ENCODE measurements at places on chromosomes 4 and X.

- DNase-seq = no peak
Observed at GRCh38 chrX:68912113-68912512, 83.3 kb downstream of the EFNB1 start.

- DNase-seq = no peak
Observed at GRCh38 chrX:3950373-3950772, 236.9 kb upstream of the PRKX start.

- DNase-seq = no peak
Observed at GRCh38 chr4:38297061-38297460, 336.9 kb downstream of the PTTG2 start.

- no peak for DNase-seq
Observed at GRCh38 chrX:52424656-52425055, 55.8 kb downstream of the XAGE2 start.

- no peak for DNase-seq
Observed at GRCh38 chr4:141871086-141871770, 234.8 kb downstream of the IL15 start.

DNA sequence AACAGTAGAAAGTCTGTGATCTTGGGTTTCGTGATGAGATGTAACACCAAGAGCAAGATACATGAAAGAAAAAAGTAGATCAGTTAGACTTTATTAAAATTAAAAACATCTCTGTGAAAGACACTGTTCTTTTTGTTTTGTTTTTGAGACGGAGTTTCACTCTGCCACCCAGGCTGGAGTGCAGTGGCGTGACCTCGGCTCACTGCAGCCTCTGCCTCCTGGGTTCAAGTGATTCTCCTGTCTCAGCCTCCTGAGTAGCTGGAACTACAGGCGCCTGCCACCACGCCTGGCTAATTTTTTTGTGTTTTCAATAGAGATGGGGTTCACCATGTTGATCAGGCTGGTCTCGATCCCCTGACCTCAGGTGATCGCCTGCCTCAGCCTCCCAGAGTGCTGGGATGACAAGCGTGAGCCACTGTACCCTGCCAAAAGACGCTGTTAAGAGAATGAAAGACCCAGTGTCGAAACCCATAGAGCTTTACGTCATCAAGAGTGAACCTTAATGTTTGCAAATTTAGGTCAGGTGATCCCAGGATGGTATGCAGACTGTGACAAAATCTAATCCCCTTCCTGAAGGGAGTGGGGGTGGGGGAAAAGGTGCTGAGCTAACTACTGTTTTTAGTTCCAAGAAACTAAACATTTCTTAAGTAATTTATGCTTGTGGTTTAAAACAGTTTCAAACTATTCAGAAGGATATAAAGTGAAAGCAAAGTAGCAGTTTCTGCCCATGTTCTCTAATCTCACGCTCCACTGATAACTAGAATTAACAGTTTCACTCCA, 8.0 kb downstream of the OFD1 start:
- DNase-seq = peak; percentile 32

GRCh38 chrX:113384628-113385027, 544.0 kb upstream of the AMOT start:
- DNase-seq = no peak

GRCh38 chrX:130378024-130378669, 7.3 kb downstream of the GPR119 start:
- DNase-seq = no peak

DNA sequence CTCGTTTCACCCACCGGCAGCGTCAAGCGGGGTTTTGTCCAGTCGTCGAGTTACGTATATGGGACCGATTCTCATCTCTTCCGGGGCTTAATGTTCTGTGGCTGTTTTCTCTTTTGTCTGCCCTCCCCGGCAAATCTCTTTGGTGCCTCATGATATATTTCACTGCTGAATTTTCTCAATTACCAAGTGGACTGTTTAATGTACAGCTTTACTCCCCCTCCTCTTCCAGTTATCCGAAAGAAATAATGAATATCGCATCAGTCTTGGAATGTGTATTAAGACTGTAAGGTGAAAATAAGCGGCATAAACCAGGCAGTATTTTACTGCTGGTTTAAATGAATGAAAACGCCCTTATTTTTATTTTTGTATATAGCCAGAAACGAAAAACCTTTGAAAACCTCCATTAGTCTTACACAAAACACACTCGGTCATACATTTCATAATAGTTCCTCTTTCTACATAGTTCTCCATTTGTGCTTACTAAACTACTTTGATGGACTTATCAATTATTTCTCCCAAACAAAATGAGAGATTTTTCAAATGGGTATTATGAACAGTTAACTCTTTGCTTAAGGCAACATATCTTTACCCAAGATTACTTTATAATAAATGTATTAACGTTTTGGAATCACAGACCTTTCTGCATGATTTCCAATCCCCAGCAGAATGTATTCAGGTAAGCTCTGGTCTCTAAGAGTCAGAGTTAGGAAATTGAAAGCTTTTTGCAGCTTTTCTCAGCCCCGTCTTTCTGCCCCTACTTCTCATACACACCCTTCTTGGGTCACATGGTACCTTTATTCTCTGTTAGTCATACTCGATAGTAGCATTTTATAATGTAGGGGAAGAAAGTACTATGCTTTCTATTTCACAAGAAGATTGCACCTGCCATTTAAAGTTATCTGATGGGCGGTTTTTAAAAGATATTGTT, 979 bp downstream of the RP2 start:
- peak; percentile 17 for DNase-seq

DNA sequence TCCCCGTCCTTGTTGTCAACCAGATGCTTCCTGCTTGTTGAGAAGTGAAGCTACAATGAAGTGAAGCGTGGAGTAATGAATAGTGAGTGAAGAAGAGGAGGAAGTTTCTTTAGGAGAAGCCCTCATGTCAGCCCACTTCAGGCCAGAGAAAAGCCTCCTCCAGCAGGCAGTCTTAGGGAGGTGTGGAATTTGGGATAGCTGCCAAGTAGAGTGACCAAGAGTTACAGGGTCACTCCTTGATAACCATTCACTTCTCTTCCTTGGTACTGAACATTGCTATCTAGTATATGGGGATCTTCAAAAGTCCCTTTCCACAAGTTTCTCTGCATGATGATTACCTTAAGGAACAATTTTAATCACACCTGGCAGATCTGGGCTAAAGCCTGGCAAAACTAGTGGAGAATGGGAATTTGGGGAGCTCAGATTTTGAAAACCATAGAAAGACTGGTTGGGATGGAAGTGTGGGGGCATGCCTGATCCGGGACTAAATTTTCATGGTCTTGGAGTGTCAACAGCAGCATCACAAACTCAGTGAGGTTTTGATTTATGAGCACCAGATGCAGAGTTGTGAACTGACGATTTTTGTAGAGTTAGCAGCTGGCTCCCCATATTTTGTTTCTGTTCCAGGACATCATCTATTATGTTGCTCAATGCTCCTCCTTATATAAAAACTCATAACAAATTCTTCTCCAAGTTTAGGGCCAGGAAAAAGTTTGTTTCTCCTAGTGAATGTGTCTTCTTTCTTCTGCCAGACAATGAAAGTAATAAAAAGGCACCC, 53.1 kb downstream of the IGSF1 start:
- no peak for DNase-seq

GRCh38 chr4:167779280-167779679, 313.1 kb upstream of the ANXA10 start:
- DNase-seq = no peak

DNA sequence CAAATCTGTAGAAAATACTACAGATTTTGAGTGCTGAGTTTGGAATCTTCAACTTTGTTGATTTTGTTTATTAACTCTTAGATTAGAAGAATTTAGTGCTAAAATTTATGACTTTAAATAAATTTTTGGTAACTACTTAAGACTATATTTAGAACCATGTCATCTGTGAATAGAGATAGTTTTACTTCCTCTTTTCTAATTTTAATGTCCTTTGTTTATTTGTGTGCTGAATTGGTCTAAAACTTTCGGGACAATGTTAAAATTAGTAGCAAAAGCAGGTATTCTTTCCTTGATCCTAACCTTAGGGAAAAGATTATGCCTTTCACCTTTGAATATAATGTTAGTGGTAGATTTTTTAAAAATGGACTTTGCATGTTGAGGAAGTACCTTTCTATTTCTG, 119.7 kb upstream of the CXorf51A start:
- DNase-seq = no peak

GRCh38 chr4:42816880-42817400, 75.6 kb upstream of the GRXCR1 start:
- no peak for DNase-seq

DNA sequence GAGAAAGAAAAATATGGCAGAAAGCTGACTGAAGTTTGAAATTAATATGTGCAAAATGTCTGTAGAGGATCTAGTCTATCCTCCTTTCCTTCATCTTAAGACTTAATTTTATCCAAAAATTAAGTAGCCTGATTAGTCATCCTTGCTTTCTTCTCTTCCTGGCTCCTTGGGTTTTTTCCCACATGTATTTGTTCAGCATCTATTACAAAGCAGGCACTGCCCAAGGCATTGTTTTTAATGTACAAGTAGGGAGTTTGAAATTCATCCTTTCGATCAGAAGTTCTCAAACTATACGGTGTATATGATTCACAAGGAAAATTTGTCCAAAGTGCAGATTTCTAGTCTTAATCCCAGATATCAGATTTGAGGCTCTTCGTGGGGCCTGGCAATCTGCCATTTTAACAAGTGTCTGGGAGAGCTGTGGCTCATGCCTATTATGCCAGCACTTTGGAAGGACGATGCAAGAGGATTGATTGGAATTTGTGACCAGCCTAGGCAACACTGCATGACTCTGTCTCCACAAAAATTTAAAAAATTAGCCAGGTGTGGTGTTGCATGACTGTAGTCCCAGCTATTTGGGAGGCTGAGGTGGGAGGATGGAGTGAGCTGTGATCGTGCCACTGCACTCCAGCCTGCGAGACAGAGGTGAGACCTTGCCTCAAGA, 19.4 kb upstream of the YTHDC1 start:
- DNase-seq = no peak

GRCh38 chr4:2066571-2067445, 7.7 kb downstream of the NAT8L start:
- no peak for DNase-seq

GRCh38 chrX:65883556-65883955, 156.3 kb downstream of the VSIG4 start:
- DNase-seq = no peak

GRCh38 chr4:26861434-26862186, 969 bp downstream of the STIM2 start:
- DNase-seq = peak; percentile 84

DNA sequence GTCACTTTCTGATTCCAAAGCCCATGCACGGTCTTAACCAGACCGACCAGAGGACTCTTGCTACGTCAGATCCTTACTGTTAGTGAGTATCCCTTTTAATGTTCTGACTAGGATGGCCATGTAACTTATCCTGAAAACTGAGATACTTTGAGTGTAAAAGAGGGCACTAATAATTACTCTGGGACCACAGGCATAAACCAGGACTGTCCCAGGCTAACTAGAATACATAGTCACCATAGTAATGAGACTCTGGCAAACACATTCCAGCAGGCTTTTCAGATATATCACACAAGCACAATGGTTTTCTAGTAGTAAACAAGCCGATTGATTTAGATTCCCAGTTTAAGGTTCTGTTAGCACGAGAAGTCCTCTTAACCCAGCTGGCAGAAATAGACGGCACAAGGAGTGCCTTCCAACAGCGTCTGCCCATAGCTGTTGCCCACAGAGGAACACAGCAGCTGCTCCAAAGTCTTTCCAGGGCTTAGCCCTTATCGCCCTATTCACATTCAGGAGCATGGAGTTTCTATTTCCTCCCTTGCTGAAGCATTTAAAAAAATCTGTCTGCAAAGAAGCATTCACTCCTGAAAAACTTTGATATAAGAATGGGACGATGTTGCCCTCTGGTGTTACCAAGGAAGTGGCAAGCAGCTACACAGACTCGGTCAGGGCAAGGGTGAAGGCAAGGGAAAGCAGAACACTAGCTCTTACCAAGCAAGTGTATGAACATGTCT, 92.4 kb downstream of the CXCL13 start:
- DNase-seq = no peak

DNA sequence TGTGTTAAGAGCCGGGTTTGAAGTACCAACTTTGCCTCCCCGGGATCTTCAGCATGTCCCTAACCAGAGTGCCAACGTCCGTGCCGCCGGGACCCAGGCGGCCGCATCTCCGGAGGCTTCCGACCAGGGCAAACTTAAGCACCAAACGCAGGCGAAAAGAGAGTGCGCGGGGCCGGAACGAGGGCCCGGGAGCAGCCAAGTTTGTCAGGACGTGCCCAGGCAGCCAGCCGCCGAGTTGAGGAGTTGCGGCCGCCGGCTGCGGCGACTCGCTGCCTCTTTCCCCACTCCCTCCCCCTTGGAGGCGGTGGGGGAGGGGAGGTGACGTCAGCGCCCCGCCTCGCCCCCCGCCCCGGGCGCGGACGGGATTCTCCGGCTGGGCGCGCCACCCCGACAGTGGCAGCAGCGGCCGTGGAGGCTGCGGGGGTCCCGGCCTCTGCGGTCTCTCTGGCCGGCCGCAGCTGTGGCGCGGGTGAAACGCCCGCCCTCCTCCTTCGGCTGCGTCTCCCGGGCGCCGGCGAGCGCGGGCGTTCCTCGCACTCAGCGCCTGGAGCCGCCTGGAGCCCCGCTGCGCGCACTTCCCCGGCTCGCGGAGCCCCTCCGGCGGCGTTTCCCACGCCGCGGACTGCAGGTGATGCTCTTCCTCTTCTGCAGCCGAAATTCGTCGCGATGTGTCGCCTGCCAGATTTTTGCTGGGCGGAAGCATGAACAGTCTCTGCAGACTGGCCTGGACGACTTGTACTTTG, 2.9 kb upstream of the FAT1 start:
- DNase-seq = no peak

- no peak for DNase-seq
Observed at GRCh38 chr4:170990989-170991589, 822.1 kb upstream of the GALNTL6 start.

DNA sequence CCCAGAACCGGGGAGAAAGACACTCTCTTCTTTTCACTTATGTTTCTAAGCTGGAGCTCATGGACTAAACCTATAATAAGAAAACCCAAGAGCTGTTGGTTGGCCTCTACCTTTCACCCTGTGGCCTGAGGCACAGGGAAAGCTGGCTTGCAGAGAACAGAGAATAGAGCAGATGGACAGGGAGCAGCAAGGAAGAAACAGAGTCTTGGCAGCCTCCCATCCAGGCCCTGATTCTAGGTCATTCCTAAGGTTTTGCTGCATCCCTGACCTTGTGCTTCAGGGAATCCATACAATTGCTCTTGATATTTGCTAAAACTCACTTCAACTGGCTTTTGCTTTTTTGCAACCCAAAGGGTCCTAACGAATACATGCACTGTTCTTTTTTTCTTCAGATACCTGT, 87.8 kb downstream of the SMIM20 start:
- DNase-seq = no peak

DNA sequence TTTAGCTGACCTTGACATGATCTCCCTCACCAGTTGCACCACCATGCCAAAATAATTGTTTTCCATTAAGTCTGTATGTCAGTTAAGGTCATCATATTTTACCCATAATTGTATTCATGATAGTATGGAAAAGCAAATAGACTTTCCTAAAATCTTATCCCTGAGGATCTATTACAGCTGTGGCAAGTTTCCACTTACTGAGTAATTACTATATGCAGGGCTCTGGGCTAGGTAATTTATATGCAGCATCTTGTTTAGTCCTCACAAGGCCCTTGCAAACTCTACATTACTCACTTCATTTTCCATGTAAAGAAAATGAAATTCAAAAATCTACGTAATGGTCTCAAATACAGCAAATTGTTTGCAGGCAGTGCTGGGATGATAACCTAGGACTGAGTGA, 34.8 kb downstream of the YIPF7 start:
- DNase-seq = no peak
